NCI-H1105 treated with DMSO at 0.1 percent for 48 hours (cell line): ENCODE measurements at places on chromosomes 2 and 18.

GRCh38 chr2:30493440-30493839 is 46.4 kb downstream of the LCLAT1 start:
- no peak for DNase-seq

GRCh38 chr2:219571311-219572236 is at the start of gene OBSL1:
Gene OBSL1 (minus strand): TSS chr2:219571539. CDS start chr2:219571232, 307 bp downstream.
- DNase-seq: peak; percentile 87

DNA sequence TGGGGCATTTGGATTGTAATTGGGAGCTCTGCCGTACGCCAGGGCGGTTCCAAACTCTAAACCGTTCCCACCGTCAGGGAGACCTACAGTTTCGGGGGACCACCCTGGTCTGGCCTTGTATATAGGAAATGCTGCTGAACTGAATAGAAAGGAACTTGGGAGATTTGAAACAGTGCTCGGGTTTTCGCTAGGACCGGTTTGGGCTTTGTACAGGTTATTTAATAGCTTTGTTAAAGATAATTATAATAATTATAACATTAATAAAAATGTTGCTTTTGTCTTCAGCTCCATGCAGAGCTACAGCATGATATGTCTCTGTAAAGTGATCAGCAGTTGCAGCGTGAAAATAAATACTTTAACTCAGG is 2.4 kb downstream of the SP5 start:
- DNase-seq: no peak

DNA sequence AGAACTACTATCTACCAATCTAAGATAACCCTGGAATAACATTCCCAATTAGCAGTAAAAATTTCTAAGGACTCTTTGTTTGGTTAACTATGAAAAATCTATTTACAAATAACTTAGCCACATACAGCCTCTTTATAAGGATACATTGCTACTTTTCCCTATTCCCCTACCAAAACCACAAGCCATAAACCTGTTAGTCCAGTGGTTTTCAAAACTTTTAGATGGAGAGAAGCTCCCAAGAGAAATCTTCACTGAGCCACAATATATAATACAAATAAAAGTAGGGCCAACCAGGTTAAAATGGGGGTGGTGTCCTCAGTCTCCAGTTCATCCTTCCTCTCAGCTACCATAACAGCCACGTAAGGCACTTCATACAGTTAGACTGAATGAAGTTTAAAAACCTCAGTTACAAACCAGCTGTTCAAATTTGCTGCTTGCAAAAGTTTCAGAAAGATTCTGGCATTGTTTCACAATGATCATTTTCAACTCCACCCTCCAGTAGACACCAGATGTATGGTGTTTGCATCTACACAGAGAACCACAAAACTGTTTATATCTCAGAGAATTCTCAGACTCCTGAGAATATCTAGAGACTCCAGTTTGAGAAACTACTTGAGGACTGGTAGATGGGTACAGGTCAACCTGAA is 26.0 kb downstream of the SOS1 start:
- no peak for DNase-seq

DNA sequence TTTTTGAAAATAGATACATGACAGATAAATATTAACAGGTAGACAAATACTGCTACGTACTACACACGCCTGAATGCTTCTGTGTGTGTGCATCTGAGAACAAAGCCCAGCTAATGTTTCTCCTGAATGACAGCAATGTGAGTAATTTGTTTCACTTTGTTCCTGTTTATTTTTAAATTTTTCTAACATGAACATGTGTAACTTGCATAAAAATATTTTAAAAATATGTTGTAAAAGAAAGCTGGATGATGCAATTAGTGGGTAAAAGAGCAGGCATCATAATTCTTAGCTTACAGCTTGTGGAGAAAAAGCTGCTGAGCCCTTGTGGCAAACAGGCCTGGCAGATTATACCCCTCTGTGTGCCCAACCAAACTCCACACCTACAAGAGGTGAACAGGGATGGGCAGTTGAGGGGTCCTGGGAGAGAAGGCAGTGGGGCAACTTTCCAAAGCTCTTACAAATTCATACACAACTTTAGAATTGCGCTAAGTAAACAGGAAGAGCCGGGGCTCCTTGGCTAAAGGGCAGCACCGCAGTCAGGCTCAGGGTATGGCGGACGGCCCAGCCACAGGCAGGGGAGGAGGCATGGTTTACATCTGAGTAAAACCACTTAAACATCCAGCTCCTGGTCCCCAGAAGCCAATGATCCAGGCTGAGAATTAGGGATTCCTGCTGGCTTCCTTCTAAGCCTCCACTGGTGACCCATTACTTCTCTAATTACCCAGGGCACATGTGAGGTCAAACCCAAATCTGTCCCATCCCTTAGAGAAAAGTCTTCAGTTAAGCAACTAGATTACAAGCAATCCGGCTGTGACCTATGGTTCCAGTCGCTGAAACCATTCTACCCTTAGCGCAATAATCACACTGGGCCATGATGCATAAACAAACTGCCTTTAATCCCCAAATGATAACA is 14.0 kb downstream of the PXDN start:
- no peak for DNase-seq

DNA sequence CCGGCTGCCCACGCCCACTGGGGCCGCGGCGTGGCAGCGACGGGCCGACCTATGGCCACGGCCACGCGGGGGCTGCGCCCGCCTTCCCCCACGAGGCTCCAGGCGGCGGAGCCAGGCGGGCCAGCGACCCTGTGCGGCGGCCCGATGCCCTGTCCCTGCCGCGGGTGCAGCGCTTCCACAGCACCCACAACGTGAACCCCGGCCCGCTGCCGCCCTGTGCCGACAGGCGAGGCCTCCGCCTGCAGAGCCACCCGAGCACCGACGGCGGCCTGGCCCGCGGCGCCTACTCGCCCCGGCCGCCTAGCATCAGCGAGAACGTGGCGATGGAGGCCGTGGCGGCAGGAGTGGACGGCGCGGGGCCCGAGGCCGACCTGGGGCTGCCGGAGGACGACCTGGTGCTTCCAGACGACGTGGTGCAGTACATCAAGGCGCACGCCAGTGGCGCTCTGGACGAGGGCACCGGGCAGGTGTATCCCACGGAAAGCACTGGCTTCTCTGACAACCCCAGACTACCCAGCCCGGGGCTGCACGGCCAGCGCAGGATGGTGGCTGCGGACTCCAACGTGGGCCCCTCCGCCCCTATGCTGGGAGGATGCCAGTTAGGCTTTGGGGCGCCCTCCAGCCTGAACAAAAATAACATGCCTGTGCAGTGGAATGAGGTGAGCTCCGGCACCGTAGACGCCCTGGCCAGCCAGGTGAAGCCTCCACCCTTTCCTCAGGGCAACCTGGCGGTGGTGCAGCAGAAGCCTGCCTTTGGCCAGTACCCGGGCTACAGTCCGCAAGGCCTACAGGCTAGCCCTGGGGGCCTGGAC is 253.2 kb downstream of the GLI2 start:
- DNase-seq: no peak

- DNase-seq: no peak
These were observed 115.0 kb downstream of the FAM124B start for GRCh38 chr2:224286923-224287322.

DNA sequence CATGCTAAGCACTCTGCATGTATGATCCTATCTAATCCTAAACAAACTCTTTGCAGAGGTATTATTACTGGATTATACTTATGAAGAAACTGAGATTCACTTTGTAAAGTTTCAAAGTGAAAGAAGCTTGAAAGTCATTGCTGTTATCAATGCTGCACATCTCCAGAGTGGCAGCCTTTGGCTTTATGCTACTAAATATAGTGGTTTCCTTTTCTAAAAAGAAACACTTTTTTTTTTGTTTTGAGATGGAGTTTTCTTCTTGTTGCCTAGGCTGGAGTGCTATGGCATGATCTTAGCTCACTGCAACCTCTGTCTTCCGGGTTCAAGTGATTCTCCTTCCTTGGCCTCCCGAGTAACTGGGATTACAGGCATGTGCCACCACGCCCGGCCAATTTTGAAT is 114.9 kb upstream of the RAB27B start:
- no peak for DNase-seq

DNA sequence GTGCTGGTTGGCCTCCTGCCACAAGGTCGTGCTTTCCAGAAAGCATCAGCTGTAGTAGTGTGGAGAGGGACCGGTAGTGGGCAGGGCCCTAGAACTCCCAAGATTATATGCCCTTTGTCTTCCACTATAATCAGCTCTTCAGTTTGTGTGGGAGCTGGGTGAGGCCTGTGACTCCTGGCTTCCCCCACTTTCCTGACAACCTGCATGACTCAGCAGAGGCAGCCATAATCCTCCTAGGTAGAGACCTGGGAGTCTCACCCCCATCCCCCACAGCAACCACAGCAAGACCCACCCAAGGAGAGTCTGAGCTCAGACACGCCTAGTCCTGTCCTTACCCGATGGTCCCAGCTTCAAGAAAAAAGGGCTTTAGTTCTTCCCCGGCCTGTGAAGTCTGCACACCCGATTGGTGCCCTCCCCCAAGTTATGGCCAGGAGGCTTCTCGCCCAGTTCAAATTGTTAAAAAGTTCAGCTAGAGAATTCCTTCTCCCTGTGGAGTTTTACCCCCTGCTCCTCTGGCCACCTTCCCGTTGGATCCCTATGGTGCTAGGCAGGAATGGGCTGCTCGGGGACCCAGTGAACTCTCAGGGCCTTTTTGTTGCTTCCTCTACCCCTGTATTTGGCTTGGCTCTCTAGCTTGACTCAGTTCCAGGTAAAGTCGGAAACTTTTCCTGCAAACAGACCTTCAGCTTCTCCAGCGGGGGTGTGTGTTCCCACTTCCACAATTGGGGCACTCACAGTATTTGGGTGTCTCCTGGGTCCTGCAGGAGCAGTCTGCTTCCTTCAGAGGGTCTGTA is 57.8 kb upstream of the FAM237A start:
- no peak for DNase-seq

- no peak for DNase-seq
These were observed 26.8 kb downstream of the YES1 start for GRCh38 chr18:785242-785641.

DNA sequence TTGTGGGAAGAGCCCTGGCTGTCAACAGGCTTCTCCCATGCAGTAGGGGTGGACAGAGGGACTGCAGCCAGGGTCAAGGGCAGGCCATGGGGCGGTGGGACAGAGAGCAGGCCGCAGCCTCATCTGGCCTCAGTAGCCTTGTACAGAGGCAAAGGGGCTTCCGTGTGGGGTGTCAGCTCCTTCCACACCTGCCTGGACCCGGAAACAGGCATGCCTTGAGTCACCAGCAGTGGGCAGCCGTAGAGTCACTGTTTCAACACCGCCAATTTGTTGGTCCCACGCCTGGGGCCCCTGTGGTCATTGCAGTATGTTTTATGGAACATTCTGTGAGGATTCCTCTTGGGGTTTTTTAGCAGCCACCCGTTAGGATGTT is 173.0 kb downstream of the SMAD7 start:
- no peak for DNase-seq

GRCh38 chr18:59085797-59086196 is 53.9 kb upstream of the SEC11C start:
- DNase-seq: no peak

DNA sequence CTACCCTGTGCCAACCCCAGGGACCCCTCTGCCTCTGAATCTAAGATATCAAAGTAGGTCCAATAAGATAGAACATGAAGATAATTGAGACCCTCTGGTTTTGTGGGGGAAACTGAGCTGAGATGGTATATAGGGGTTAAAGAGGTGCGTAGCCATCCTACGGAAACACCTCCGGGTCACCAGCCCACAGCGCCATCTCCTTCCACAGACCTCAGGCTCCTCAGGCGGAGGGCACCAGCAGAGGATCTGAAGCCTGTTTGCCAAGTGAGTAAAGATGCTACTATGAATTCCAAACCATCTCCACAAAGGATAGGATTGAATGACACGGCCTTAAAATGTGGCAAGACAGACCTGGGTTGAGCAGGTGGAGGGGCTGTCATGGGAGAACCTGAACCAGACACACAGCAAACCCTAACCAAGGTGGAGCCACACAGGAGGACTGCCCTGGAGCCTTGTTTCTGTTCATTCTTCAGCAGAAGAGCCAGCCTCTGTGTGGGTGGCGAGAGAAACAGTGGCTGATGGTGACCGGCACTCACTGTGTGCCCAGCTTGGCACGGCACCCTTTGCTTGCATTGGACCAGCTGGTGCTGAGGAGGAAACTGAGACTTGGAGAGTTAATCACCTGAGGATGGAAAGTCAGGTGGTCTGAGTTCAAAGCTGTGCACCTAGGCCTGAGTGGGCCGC is 10.2 kb downstream of the GBX2 start:
- DNase-seq: no peak
